ENCODE measurements at places on chromosomes 12 and 14. TPM values are rescaled to one million over a fixed set of nuclear protein-coding genes. Genes with fewer than 3 reads are reported as not detected.

KCNH5 gene
- not detected for total RNA-seq

DNA sequence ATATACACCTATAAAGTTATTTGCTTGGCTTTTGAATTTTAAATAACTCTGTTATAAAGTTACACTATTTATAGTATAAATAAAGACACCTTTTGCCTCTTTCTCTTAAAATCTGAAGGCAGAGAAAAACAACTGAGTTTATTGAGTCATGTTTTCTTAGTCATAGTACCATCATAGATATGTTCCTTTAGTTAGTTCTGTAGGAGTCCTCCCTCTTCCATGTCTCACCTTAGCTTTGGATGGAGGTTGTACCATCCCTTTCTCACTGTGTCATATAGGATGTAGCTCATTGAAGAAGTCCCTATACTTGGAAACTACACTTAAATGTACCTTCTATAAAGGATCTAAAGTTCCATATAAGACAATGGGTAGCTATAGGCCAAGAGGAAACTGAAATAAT is 39.7 kb upstream of the TSPAN8 start:
- no peak for DNase-seq

DNA sequence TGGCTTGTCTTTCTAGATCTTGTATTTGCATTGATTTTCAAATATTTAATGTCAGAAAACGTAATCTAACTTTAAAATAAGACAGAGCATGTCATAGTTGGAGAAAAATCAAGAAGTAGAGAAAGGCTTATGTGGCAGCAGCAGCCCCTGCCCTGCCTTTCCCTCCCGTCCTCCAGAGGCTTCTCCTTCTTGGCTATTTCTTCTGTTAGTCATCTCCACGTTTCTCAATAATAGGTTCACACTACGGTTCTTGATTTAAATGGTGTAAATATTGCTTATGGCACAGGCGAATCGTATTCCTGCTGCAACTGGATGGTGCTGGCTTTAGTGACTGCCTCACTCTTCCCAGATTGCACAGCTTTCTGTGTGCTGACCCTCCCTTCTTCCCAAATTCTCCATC is 42.8 kb downstream of the SLC8B1 start:
- DNase-seq: no peak

DNA sequence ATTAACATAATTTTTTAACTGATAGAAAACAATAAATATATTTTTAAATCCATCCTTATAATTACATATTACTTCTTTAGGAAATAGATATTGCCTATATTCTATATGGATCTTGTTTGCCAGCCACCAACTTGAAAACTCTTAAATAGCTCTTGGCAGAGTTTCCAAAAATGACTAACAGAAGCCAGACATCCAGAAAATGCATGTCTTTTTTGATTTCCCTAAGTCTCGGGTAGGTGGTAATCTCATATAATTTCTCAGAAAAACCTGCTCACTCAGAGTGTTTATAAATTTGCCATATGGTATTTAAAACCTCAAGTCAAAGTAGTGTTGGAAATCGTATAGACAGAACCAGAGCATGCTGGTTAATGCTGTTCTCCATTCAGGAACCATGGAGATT is 360.4 kb upstream of the FOXG1 start:
- no peak for DNase-seq

DNA sequence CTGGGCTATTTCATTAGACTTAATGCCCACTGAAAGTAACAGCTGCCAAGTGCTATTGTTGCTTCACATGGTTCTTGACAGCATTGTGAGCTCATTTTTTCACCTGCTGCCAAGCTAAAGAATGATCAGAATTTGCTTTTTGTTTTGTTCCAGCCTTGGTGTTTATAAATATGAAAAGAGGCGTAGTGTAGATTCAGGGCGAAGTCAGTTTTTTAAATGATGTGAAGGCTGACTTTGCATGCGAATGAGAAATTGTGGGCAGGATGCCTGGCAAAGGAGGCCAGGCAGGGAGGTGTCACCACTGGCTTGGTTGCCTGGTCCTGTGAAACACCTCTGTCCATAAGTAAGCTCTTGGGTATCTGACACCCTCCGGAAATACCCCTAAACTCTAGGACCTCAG is 93.3 kb upstream of the NAP1L1 start:
- no peak for DNase-seq

DNA sequence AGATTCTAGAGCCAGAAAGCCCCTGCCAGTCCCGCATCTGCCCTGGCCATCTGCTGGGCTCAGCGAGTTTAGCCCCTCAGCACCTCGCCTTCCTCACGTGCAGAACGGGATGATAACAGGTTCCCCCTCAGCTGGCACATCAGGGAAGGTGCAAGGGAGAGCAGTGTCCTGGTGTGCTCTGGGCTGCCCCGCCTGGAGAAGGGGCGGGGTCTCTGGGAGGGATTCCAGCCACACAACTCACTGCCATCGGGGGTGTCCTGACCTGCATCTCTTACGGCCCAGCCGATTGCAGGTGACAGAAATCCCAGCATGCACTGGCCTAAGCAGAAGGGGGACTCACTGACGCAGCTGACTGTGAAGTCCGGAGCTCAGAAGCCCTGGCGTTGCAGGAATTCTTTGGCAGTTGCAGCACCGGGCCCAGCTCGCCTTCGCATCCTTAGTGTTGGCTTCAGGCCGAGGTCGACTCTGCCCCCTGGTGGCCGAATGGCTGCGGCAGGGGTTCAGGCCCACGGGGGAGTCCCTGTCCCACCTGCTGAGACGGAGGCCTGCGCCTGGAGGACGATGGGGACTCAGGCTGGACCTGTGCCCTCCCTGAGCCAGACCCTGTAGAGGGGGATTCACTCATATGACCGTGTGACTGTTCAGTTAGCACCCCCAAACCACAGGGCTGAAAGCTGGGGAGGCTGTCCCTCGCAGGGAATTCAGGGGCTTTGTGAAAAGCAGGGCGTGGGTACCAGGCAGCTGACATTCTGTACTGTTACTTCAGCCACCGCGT is 178.6 kb downstream of the ADGRD1 start:
- DNase-seq: peak; percentile 80

DNA sequence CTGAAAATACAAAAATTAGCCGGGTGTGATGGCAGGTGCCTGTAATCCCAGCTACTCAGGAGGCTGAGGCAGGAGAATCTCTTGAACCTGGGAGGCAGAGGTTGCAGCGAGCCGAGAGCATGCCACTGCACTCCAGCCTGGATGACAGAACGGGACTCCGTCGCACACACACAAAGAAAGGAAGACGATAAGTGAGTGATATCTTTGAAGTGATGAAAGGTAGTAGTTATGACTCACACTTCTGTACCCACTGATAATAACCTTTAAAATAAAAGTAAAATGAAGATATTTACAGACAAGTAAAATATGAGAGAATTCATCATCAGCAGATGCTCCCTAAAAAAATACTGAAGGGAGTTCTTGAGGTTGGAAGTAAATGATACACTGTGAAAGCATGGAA is 171.3 kb upstream of the CRY1 start:
- DNase-seq: no peak

DNA sequence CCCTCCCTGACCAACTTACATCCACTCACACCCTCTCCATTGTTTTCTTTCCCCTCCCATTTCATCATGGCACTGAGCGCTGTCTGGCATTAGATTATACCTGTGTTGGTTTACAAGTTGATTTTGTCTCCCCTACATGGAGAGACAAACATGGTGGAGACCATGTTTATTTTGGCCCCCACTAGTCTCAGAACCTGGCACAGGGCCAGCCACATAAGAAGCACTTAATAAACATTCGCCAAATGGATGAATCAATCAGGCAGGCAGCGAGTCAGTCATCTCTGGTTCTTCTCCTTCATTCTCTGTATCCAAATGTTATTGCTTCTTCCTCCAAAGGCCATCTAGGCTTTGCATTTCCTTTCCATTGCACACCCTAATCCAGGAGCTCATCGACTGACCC is 177.4 kb downstream of the DPF3 start:
- no peak for DNase-seq

DNA sequence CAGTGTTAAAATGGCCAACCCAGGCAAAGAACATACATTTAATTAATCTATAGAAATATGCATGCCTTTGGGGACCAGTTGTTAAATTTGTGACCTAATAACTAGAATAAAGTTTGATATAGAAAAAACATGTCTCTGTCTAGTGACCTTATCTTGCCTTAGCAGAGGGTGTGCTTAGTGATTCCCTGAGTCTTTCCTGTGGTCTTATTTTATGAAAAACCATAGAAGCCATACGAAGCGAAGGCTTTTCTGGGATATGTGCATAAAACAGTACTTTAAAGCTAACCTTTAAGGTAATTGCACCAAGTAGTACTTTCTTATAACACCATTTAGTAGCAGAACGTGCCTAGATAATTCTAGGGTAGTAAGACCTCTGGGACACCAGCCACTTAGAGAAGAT is 379.4 kb downstream of the ZFP36L1 start:
- no peak for DNase-seq

- DNase-seq: no peak
Measured at GRCh38 chr12:12323591-12323990, 26.5 kb downstream of the MANSC1 start.

DNA sequence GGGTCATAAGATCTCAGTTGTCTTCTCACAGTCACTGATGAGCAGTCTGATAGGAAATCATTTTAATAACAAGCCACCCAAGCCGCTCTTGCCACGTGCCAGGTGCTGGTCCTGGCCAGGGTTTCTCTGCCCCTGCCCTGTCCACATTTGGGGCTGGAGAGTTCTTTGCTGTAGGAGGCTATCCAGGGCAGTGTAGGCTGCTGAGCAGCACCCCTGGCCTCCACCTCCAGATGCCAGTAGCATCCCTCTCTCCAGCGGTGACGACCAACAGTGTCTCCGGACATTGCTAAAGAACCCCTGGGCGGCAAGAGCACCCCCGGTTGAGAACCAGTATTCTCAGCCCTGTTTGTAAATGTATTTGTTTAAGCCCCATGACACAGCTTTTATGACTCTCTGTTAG is 243.7 kb downstream of the GLT1D1 start:
- DNase-seq: no peak

GRCh38 chr14:58697930-58698642 is 60.3 kb downstream of the DACT1 start:
- no peak for DNase-seq

- DNase-seq: no peak
Measured at GRCh38 chr14:77319422-77319821, 1.3 kb downstream of the POMT2 start.

DNA sequence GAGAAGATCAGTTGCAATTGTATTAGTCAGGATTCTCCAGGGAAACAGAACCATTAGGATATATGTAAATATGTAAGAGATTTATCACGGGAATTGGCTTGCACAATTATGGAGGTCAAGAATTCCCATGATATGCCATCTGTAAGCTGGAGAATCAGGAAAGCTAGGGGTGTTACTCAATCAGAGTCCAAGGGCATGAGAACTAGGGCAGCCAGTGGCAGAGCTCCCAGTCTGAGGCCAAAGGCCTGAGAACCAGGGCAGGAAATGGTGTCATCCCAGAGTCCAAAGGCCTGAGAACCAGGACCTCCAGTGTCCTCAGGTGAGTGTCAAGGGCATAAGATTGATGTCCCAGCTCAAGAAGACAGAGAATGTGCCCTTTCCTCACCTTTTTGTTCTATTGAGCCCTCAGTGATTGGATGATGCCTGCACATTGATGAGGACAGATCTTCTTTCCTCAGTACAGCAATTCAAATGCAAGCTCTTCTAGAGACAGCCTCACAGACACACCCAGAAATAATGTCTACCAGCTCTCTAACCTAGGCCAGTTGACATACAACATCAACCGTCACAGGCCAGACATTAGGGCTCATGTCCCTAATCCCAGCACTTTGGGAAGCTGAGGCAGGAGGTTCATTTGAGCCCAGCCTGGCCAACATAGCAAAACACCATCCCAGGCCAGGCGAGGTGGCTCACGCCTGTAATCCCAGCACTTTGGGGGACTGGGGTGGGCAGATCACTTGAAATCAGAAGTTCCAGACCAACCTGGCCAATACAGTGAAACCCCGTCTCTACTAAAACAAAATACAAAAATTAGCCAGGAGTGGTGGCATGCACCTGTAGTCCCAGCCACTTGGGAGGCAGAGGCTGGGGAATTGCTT is 34.9 kb upstream of the ZNF740 start:
- DNase-seq: no peak

- no peak for DNase-seq
Measured at GRCh38 chr14:81449576-81449975, 49.5 kb upstream of the STON2 start.

DNA sequence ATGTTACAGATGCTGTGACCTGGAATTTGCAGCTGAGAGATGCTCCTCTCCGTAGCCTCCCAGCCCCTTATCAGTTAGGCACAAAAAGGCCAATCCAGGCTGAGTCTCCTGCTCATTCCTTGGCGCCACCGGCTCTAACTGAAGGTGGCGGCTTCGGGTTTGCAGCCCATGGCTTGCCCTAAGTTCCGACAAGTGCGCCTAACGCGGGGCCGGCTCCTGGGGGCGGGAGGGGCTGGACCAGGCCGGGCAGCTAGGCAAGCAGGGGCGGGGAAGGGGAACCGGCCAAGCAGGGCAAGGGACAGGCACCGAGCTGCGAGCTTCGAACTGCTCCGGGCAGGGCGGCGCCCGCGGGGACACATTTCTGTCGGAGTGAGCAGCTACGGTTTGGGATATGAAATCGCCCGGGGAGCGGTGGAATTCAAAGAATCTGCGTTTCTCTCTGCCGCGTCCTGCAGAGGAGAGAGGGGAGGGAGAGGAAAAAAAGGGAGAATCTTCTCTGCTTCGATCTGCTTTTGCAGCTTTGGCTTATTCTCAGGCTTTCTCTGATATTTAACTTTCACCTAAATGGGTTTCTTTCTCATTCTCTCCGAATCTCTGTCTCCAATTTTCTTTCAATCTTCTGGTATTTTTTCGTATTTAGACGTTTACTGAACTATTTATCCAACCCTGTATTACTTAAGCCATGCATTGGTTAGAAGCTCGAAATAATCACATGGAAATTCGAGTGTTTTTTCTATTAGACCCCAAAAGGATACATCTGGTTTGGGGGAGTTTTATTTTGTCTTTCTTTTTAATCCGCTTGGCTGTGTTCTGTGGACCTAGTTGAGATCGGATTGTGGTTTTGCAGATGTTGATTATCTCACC is 1.6 kb upstream of the HOXC12 start:
- no peak for DNase-seq

- peak; percentile 49 for DNase-seq
Measured at GRCh38 chr12:68482660-68483059, 128.0 kb upstream of the RAP1B start.
